GM12892 (cell line): ENCODE measurements at places on chromosomes 16 and 17.

- no peak for DNase-seq
Observed at GRCh38 chr16:19365486-19365885, 52.2 kb upstream of the TMC5 start.

DNA sequence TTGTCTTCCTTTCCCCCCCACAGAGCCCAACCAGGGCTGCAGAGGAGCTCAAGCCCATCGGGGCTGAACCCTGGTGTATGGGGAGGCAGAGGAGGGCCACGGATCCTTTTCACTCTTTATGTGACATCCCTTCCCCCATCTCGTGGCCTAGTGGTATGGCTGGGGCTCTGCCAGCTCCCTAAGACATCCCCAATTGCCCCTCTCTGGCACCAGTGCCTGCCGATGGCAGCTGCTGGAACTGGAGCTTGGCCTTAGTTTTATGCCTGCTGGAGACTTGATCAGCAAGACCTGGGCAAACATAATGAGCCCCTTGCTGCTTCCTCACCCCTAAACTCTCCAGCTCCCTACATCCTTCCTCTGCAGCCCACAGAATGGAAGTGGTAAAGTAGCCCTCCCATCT, 8.0 kb upstream of the TOP2A start:
- DNase-seq: no peak

GRCh38 chr16:64475627-64476351, 646.1 kb downstream of the CDH11 start:
- no peak for DNase-seq

DNA sequence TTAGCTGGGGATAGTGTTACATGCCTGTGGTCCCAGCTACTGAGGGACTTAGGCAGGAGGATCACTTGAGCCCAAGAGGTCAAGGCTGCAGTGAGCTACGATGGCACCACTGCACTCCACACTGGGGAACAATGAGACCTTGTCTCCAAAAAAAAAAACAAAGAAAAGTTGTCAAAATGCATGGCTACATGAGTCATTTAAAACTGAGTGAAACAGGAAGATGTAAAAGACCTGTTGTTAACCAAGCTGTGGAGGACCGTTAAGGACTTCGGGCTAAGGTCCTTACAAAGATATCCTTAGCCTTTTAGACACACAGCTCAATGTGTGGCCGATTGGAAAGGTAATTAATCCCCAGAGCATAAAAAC, 25.1 kb downstream of the ZP2 start:
- DNase-seq: no peak

DNA sequence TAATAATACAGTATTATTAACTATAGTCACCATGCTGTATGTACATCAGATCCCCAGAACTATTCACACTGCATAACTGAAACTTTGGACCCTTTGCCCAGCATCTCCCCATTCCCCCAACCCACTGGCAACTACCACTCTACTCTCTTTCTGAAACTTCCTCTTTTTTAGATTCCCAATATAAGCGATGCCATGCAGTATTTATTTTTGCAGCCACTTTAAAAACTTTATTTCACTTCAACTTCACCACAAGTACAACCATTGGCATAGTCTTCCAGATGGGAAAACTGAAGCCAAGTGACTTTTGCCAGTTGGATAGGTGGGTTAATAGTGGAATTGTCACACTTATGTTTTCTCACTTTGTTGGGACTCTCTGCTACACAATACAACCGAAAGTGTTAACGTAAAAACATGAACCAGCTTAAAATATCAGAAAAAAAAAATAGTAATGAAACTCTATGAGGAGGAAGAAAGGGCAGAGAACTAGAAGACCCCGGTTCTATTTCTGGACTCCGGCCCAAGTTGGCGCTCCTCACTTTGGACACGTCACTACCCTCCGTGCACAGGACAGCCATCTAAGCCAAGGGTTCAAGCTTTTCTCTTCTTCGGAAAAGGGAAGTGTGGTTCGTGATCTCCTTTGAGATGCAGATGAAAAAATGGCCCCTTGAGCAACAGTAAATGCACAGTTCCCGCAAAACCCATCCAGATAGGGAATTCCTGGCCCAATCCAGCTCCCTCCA, 743 bp downstream of the SHCBP1 start:
- DNase-seq: peak; percentile 34

DNA sequence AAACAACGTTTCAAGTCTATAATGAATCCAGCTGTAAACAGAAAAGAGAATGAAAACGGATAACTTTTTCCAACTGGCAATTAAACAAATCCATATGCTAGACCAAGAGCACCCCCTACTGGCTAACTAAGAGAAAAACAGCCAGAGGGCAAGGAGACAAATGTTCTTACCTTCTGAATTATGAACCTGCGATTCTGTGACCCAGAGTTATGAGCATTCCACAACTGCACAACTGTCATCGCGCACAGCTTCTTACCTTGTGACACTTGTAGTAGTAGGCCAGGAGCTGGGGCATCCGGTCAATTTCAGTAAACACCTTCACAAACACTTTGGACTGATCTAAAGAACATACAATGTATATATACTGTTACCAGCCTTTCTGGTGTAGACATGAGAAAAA, 18.6 kb downstream of the COG7 start:
- no peak for DNase-seq

DNA sequence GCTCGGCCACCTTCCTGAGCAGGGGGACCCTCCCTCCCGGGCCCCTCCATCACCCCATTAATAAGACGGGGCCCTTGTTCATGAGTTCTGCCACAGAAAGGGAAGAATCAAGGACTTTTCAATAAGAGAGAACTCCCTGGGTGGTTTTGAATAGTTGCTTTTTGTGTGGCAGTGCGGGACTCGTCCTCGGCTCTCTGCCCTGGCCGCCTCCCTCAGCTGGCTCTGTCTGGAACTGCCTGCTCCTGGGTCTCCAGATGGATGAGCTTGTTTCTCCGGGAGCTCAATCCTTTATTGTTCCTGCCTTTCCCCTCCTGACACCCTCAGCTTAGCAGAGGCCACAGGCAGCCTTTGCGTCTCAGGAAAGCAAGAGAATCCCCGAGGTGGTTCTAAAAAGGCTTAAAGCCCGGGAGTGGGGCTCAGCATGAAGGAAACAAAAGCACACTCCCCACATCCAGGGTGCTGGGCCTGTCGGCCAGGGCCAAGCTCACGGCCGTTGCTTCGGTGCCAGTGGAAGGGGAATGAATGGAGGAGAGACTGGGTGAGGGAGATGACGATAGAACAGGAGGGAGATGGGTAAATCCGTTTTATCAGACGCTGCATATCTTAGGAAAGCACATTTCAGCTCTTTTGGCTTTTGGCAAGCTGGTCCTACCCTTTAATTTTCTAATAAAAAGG, 60.2 kb downstream of the RAI1 start:
- DNase-seq: no peak

- DNase-seq: no peak
Observed at GRCh38 chr17:45906927-45907622, 12.7 kb downstream of the MAPT start.

GRCh38 chr16:21075252-21075651, 75.4 kb downstream of the DNAH3 start:
- DNase-seq: no peak

DNA sequence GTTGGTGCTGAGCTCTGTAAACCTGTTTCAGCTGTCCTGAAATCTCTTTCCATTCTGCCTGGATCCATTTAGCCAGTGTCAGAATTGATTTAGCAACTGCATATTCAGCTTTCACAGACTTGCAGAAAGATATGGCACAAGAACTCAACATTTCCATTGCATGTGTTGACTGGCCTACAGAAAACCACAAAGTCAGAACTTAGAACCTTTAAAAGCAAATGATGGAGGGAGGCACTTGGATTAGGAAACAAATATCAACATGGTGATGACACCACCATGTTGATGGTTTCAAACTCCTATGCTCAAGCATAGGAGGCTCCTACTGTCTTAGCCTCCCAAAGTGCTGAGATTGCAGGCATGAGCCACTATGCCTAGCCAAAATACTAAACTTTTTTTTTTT, 52.3 kb upstream of the ARL6IP1 start:
- DNase-seq: no peak

DNA sequence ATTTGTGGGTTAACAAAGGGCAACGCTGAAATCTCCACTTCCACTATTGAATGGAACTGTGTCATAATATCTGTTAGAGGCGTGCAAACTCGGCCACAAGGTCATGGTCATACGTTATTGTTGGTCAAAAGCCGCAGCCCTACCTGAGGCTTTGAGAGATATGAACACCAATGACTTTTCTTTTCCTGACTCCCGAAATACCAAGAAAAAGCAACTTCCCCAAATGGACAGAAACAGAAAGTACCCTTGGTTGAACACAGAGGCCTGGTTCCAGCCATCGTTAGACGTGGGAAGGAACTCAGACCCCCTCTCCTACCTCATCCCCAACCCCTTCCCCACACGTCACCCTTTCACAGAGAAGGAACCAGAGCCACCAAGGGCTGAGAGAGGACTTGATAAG, 1.4 kb upstream of the PIK3R5 start:
- DNase-seq: no peak

DNA sequence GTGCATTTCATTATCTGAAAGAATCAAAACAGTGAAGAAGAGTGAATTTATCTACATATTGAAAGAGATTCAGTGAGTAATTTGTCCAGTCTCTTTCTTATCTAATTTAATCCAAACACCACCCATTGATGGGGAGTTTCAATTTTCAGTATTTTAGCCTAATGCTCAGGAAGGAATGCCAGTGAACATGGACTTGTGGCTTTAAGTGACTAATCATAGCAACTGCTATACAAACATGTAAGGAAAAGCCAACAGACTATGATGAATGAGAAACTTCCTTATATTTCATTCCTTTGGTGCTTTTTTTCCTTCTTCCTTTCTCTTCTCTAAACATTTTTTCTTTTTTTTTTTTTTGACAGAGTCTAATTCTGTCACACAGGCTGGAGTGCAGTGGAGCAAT, 885.8 kb downstream of the KCNJ2 start:
- DNase-seq: no peak

DNA sequence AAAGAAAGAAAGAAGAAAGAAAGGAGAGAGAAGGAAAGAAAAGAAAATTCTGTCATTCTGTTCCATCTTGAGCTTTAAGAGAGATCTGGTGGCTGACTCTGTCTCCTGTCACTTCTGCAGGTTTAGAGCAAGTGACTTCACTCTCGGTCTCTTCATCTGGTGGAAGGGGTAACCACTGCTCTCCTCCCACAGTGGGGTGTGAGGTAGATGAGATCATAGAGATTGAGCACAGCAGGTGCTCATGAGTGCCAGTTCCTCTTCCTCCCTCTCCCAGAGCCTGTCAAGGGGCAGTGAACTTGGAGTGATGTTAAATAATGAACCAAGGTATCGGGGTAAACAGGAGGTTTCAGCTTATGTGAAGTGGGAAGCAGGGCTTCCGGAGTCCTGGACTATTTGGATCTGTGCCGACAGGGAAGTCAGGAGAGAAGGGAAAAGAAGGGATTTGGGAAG, 47.7 kb downstream of the BEAN1 start:
- peak; percentile 53 for DNase-seq

GRCh38 chr16:48014349-48015135, 141.3 kb downstream of the ABCC12 start:
- no peak for DNase-seq

DNA sequence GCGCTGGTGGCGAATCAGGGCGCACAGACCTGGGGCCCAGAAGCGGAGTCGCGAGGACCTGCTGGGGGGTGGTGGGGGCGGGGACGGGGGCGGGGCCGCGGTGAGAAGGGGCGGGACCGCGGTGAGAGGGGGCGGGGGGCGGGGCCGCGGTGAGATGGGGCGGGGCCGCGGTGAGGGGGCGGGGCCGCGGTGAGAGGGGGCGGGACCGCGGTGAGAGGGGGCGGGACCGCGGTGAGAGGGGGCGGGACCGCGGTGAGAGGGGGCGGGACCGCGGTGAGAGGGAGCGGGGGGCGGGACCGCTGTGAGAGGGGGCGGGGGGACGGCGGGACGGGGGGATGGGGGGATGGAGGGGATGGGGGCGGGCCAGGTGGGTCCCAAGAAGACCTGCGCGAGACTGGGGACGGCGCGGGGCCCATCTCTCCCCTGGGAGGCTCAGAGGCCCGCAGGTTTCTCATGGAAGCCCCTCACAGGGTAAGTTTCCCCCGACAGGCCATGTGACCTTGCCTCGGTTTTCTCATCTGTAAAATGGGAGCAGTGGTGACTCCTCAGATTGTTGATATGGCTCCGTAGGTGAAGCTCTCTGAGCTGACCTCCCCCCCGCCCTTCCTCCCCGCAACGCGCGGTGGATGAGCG, 28.6 kb upstream of the DBNDD1 start:
- no peak for DNase-seq

DNA sequence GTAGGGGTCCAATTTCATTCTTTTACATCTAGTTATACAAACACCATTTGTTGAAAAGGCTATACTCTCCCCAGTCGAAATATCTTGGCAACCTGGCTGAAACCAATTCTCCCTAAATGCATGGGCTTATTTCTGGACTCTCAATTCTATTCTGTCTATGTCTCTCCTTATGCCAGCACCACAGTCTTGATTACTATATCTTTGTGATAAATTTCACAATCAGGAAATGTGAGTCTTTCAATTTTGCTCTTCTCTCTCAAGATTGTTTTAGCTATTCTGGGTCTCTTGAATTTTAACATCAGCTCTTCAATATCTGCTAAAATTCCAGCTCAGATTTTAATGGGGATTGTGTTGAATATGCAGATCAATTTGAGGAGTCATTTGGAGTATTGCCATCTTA, 5.9 kb upstream of the TRIM25 start:
- DNase-seq: no peak
